H1 (cell line): ENCODE measurements at places on chromosomes 12 and 14. TPM values are rescaled to one million over a fixed set of nuclear protein-coding genes. Genes with fewer than 3 reads are reported as not detected.

DNA sequence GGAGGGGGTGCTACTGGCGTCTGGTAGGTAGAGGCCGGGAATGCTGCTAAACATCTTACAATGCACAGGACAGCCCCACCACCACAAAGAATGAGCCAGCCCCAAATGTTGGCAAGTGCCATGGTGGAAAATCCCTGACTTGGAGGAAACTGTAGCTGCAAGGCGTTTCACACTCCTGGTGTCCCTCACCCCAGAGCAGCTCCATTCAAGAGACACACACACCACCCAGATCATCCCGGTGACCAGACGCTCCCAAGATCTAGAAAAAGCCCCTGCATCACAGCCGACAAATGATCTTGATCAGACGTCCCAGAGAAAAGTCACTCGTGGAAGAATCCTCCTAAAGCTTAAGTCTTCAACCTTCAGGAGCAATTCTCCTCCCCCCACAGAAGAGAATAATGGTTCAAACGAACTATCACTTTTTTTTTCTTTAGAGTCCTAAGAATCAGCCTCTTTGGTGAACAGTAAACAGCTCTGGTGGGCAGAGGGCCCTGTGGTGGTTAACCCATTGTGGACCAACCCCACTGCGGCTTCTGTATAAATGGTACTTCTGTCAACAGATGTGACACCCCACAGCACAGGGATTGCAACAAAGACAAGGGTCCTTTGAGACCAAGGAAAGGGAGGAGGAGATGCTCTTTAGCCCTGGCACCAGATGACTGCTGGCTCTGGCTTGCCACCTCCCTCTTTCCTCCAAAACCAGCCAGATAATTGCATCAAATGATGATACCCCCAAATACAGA is 2.7 kb downstream of the GLTP start:
- DNase-seq: no peak

GRCh38 chr12:181921-182320 is 32.0 kb downstream of the SLC6A12 start:
- no peak for DNase-seq

DNA sequence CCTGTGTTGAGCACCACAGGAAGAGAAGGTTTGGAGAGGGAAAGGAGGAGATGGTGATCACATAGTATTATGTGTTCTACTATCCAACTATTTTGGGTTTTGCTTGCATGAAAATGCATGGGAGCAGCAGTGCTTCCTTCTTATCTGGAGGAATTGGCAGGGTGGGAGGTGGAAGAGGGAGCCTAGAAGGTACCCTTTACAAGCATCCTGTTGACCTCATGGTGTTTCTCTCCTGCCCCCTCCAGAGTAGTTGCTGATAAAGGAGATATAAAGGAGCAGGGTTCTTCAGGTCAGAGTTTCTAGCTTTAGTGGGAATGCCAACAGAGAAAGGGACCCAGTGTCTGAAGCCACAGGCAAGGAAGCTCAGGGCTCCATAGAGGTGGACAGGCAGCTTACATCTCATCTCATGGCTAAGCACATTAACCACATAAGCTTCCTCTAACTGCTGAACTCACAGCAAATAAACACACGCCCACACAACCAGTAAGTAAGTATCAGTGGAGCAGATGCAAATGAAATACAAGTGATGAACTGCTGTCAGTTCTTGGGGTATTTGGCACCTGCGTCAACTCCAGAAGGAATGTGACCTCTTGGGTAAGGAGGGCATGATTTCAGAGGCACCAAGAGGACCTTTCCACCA is 174.2 kb upstream of the SLC38A2 start:
- DNase-seq: no peak

DNA sequence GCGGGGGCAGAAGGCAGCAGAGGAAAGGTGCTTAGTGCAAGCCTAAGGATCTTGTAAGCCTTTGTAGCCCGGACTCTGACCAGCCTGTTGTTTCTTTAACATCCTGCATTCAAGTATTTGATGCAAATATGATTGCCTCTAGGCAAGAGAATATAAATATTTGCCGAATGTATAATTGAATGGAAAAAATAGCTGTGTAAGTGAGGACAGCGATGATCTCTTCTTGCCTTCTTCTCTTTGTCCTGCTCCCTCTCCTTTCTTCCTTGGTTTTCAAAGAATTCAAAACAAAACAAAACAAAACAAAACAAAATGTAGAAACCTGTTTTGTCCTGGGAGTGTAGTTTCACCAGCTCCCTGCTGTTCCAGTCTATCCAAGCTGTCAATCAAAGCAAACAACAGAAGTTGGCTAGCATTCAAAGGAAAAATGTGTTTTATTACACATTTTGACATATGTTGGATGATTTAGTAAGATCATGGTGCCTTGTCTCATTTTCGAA is 74.9 kb upstream of the CPM start:
- no peak for DNase-seq

DNA sequence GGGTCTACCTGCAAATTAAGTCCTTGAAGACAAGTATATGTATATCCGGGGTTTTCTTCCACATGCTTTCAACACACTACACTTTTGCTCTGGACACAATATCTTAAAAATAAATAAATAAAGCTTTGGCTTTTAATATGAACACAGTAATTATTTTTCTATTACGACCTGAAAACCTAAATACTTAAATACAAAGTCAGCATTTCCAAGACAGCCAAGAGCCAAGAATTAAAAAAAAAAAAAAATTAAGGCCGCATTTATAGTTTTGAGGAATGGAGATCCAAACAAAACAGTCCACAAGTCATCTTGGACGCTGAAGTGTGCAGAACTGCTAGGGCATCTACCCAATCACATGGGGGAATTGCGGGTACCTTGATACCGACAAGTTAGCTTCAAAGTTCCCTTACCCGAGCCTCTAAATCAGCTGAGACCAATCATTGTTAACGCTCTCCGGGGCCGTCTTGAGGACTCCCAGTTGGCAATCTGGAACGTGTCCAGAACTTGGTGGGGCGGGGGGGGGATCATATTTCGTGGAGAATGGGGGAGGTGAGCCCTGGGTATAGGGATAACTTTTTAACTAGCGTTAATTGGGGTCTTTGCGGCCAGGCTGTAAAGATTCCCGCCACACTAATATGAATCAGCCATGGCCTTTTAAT is 731 bp upstream of the PCNX4 start:
- DNase-seq: no peak

DNA sequence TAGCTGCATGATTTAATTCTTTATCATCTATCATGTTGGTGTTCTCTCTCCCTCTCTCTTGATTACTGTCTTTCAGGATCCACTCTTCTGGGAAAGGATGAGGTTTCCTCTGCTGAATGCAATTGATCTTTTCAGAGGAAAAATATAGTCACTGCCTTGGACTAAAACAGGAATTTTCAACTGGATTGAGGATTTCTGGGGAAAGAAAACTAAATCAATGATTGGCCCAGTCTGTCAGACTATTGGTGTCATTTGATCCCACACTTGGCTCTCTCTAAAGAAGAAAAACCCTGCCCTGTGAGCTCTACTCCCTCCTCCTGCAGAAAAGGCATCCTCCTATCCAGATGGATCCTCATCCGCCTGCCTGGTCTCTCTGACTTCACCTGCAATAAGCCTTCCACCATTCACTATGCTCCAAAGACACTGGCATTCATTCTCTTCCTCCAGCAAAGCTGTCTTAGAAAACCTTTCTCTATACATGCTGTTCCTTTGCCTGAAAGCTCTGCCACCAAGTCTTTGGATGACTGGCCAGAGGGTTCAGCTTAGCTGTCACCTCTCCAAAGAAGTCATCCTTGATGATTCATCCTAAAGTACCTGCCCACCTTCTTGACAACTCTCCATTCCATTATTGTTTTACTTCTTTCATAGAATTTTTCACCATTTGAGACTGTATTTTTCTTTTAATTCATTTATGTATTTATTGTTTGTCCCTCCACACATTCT is 127.7 kb upstream of the CAND1 start:
- DNase-seq: no peak

DNA sequence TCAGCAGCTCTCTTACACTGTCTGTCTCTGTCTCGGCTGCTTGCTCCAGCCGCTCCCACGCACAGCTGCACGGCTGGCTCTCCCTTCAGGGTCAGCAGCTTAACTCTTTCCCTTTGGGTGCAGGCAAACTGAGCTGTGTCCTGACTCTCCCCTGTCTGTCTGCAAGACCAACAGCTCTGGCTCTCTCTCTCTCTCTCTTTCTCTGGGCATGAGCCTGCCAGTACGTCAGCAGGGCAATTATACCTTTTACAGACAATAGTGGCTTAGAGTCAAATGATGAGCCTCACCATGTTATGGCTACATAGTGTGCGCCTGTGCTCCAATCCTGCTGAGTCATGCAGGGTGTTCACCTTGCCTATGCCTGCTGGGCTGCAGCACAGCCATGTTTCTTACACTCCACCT is 120.5 kb upstream of the DDHD1 start:
- DNase-seq: no peak

- no peak for DNase-seq
Measured at GRCh38 chr12:130212384-130212989, 50.2 kb downstream of the FZD10 start.

- DNase-seq: no peak
Measured at GRCh38 chr14:75720842-75721498, 59.9 kb downstream of the TTLL5 start.

DNA sequence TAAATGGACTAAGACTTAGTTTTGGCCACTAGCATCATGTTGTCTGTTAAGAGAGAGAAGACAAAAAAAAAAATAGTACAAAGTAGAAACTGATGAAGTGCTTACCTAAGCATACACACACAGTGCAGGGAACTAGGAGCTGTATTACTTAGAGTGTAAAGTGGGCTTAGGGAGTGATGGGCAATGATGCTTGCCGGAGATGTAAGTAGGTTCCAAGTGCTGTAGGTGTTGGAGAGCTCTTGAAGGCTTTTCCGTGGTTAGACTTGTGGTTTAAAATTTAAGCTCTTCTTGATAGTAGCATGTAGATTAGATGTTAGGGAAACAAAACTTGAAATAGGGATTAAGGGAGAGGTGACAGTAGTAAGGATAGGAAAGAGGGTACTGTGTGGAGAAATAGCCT is 34.7 kb downstream of the MIA2 start:
- no peak for DNase-seq

The GALNT8 gene
- 5.4 and 8.3 TPM in 2 replicates for total RNA-seq

DNA sequence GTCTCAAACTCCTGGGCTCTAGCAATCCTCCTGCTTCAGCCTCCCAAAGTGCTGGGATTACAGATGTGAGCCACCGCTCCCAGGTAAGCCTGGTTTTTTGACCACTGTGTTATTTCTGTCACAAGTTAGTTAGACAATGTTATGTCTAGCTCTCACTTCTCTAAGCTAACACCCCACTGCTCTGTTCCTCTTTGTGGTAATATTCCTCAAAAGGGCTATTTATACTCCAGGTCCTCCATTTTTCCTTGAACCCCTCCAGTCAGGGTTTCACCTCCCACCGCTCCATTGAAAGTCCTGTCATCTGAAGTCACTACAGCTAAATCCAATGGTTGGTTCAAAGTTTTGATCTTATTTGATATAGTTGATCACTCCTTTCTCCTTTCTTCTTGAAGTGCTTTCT is 5.1 kb downstream of the IRAK3 start:
- no peak for DNase-seq

- no peak for DNase-seq
Measured at GRCh38 chr14:88420187-88420586, 34.7 kb downstream of the SPATA7 start.

- no peak for DNase-seq
Measured at GRCh38 chr14:61451491-61451890, 130.1 kb downstream of the PRKCH start.

GRCh38 chr14:95048771-95049312 is 108.5 kb downstream of the DICER1 start:
- DNase-seq: no peak

The PRICKLE1 gene
- total RNA-seq: 22.4 and 26.1 TPM in 2 replicates

The FAM90A1 gene
- 0.13 TPM in 1 of 2 replicates, not detected in the other for total RNA-seq

The LRFN5 gene
- total RNA-seq: 4.7 and 5.4 TPM in 2 replicates

DNA sequence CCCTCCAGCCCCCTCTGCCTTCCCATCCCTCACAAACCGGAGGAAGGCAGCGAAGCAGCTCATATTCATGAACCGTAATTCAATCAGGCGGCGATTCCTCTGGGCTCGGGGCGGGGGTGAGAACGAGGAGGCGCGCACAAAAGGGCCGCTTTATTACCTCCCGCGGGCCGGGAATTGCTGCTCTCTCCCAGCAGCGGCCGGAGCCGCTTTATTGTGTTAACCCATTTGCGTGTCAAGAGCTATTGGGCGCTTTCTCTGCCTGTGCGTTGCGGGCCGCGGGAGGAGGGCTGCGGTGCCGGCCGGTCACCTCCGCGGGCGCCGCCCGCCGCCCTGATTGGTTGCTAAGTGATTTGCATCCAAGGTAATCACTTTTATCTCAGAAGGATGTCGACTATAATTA is 4.8 kb downstream of the FAM222A start:
- DNase-seq: peak; percentile 68

The TAS2R31 gene
- 1.4 and 1.5 TPM in 2 replicates for total RNA-seq

DNA sequence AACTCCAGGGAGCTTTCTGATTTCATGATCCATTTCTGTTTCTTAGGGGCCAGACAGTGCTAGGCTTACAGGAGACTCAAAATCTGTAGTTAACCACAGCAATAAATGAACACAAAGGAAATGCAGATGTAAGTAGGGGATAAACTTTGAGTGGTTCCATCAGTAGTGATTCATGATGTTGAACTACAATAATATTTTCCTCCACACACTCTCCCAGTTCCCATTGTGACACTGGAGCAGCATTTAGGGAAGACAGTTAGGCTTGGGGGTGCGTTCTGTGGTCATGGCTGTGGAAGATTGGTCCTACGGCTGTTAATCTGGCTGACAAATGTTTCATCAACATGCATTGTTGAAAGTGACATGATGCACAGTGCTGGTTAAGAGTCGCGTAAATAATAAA is 66.9 kb downstream of the HMGA2 start:
- DNase-seq: no peak

DNA sequence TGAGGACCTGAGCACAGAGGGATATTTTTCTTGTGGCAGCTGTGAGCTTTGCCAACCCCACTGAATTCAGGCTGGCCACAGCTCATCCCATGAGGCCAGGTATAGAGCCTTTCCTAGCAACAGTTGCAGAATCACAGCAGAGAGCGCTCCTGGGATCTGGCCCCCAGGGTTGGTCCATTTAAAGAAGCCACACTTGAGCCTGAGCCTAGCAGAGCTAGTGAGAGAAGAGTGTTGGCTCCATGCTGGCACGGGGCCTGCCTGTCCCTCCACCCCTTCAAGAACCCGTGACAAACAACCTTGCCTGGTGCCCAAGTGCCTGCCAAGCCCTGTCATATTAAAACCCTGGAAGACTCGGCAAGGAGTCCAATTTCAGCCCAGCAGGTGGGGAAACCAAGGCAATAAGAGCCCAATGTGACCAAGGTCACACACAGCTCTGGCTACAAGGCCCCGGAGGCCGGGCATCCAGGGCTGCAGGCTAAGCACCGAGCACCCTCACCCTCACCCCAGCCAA is 91.6 kb downstream of the LRRC74A start:
- DNase-seq: no peak

DNA sequence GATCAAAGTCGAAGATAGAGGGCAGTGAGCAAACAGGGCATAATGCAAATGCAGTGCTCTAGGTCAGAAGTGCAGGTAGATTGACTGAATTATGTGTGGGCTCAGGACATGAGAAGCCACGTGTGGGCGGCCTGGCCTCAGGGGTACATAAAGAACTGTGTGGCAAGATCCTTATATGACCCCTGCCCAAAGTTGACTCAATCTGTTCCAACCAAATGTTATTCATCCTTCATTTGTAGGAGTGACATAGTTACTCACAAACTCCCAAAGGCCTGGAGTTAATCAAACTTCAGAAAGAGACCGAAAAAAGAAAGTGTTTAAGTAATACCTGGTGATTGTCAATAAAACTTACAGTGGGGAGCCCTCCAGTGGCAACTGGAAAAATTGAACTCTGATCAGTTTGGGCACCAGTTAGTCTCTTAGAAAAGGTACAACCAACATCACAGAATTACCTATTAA is 150.4 kb upstream of the FAR2 start:
- DNase-seq: no peak

- DNase-seq: no peak
Measured at GRCh38 chr12:48072266-48072665, 33.6 kb downstream of the SENP1 start.

The SLC22A17 gene
- 39.4 and 43.0 TPM in 2 replicates for total RNA-seq
